HEK293T (cell line): ENCODE measurements at places on chromosomes 1 and 21.
A peak's percentile ranks its signal among the peaks of the same experiment; 100 is the strongest.

GRCh38 chr1:212667223-212668139 lies 32.2 kb downstream of the BATF3 start:
- DNase-seq: no peak

GRCh38 chr1:19203440-19203839 lies 6.6 kb downstream of the UBR4 start:
- DNase-seq: no peak

GRCh38 chr1:244137276-244137675 lies 86.2 kb downstream of the ZBTB18 start:
- DNase-seq: no peak

- no peak for DNase-seq
Observed at GRCh38 chr21:43687566-43688399, 28.4 kb downstream of the RRP1B start.

- no peak for DNase-seq
Observed at GRCh38 chr1:5478961-5479360, 513.3 kb downstream of the NPHP4 start.

DNA sequence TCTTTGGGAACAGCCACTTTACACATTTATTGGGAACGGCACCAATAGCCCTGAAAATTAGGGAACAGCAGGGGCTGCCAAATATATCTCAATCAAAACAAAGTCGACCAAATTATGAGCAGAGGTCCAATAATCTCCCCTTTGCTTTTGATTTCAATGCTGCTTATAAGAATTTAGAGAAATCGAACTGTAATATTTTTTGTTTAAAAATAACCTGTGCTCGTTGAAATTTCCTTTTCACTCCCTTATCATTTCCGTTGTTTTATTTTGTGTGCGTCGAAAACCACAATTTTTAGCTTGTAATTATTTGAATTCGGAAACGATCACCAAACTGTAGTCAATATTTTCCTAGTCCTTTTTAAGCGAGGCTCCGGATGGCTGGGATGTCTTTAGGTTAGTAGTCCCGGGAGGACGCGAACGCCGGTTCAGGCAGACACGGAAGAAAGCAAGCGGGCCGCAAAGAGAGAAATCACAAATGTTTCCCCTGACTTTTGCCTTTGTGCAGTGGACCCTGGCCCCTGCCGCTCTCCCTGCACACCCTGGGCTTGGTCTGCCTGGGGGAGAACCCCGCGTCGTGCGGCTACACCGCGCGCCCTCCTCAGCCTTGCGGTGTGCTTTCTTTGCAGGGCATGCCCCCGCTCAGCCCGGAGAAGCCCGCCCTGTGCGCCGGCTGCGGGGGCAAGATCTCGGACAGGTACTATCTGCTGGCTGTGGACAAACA lies 2.3 kb downstream of the LHX9 start:
- no peak for DNase-seq

DNA sequence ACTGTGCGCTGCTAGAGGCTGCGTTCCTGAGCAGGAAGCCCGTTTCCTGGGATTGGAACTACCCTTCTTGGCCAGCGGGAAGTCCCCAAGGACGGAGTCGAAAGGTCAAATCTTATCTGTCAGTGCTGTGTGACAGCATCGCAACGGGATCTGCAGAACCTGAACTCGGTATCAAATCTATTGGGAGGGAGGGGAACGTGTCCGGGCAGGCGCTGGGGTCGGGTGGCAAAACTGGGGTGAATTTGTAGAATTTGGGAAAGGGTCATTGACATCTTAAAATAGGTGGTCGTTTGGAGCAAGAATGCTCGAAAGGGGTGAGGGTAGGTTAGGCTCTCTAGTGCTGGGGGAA lies 725 bp upstream of the ARPC5 start:
- DNase-seq: no peak

DNA sequence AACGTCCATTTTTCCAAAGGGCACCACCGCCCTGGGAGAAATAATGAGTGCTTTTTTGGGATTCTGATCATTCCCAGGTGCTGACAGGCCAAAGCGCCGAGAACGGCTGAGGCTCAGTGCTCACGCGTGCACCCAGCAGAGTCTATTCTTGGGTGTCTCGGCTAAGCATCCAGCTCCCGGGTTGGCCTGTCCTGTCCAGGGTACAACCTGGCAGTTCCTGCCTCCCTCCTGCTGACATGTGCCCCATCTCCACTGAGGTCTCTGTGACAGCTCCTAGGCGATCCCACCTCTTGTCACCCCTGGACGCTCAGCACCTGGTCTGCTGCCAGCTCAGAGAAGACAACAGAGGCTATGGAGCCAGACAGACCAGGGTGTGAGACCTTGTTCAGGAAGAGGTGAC lies 684.5 kb downstream of the PTPRU start:
- no peak for DNase-seq

- no peak for DNase-seq
Observed at GRCh38 chr1:15345705-15346345, 63.9 kb upstream of the EFHD2 start.

- DNase-seq: no peak
Observed at GRCh38 chr1:171805395-171806115, 24.1 kb downstream of the METTL13 start.

- no peak for DNase-seq
Observed at GRCh38 chr1:150596976-150597375, 17.6 kb upstream of the MCL1 start.

- DNase-seq: peak; percentile 73
Observed at GRCh38 chr21:33801424-33802405, 113.9 kb downstream of the ATP5PO start.

DNA sequence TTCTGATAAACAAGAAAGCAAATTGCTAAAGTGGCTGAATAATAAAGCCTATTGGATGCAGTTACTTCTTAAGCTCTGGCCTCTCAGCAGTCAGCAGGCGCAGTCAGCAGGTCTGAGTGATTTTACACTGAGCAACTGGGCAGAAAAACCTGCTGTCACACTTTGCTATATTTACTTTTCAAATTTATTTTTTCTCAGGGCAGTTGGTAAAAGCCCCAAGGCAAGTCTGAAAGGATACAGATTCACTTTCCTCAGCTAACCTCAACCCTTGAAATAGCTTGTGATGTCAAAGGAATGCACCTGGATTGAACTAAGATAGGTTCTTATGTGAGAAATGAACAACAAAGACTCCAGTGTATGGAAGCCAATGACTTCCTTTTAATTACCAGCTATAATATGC lies 34.0 kb downstream of the ATP5PF start:
- DNase-seq: no peak

DNA sequence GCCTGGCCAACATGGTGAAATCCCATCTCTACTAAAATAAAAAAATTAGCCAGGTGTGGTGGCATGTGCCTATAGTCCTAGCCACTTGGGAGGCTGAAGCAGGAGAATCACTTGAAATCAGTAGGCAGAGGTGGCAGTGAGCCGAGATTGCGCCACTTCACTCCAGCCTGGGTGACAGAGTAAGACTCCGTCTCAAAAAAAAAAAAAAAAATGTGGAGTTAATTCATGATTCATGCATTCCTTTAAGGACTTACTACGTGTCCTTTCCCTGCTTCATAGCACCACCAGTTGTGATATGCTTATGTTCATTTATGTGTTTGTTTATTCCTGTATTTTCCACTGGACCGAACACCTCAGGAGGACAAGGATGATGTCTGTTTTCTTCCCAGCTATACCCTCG lies 12.7 kb upstream of the PRELP start:
- DNase-seq: no peak

- no peak for DNase-seq
Observed at GRCh38 chr21:25907573-25908275, 173.0 kb downstream of the GABPA start.

DNA sequence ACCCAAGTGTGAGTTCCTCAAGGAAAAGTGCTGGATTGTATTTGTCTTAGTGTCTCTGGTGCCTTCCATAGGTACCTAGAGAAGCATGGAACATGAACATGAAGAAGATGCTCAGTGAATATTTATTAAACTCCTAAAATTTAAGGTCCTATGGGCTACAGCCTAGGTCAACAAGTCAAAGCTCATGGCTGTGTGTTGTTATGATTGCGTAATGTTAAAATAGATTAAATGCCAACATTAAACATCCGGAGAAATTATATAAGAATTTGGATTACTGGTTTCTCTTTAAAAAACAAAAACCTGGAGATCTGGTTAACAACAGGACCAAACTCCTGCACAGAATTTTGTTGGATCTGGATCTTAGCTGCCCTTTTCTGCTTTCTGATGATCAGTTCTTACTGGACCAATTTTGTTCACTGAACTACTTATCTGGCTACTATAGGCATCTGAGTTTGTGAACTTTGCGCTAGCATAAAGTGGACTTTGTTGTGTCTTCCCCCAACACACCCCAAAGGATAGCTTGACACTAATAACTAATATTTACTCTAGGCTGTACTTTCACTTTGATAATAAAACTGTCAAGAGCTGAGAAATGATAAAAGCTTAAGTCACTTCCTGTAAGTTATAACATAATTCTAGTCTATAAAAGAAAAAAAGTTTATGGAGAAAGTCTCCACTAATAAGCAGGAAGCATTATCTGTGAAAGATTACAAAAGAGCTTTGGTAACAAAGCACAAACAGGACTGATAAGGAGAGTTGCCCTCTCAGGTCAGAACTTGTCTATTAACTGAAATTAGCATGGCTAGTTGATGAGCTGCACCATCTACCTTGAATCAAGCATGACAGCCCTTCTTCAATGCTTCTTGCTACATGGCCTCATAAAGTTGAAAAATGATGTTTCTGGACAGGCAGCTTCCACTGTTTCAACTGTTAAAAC lies 20.7 kb downstream of the F5 start:
- DNase-seq: no peak

DNA sequence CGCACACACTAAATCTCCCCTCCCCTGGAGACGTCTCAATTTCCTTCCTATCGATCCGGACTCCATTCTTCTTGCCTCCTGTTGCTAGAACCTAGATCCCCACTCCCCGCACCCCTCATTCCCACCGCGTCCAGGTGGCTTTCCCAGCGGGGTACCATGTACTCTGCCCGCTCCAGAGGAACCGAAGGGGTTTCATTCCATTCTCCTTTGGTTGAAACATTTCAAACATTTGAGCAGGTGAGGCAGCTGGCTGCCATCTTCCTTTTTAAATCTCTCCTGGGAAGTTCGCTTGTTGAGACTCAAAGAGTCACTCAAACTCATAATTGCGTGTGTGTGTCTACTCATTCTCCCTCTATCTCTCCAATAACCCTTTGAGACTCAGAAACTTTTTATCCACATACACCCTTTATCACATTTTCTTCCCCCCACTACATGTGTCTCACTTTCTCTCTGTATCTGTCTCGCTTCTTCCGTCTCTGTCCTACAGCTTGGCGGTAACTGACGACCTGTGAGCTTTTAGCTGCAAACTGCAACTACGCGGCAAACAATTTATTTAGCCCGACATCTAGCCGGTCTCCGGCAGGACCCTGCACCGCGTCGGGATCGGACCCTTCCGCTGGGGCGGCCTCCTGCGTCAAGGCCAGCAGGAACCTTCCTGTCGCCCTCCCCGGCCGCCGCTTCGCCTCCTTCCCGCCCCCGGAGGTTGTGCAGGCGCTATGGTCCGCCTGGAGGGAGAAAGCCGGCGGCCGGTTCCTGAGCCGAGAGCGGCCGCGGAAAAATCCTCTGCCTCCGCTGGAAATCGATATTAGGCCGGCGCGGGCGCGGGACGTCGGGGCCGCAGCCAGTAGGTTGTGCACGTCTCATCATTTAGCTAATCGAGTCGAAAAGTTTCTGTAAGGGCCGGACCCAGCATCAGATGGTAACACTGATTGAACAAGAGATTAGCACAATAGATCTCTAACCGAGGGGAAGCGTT lies 3.0 kb upstream of the FOXD3 start:
- no peak for DNase-seq

DNA sequence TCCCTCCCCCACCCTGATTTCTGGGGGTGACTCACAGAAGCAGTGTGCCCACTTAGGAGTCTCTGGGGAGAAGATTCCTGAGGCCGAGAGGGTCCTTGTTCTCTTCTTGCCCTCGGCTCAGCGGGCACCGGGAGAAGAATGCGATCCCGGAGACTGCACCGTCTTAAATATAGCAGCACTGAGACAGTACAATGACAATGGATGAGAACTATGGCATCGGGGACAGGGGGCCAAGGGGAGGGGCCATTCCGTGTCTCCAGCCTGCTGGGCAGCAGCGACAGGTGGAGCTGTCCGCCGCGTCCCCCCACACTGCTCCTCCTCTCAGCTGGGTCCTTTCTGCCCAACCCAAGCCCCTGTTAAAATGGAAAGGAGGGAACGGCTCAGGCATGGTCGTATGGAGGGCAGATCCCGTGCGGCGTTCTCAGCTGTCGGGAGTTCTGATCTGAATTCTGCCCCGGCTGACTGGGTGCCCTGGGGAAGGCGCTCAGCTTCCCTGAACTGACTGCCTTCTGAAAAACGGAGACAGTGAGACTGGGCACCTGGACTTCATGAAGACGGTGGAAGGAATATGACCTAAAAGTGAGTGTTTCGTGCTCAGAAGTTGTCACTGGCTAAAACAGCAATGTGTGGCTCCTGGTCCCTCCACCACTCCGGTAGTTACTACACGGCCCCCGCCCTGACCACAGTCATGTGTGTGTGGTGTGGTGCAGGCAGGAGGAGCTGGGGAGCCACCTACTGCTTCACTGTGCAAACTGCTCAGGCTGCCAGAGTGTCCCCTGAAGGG lies at the start of gene MYOM3:
TSS of gene MYOM3 (minus strand) at position 140 of the 784 bp plus-strand sequence. CDS start 3,499 bp downstream, outside the sequence.
- DNase-seq: peak; percentile 68

DNA sequence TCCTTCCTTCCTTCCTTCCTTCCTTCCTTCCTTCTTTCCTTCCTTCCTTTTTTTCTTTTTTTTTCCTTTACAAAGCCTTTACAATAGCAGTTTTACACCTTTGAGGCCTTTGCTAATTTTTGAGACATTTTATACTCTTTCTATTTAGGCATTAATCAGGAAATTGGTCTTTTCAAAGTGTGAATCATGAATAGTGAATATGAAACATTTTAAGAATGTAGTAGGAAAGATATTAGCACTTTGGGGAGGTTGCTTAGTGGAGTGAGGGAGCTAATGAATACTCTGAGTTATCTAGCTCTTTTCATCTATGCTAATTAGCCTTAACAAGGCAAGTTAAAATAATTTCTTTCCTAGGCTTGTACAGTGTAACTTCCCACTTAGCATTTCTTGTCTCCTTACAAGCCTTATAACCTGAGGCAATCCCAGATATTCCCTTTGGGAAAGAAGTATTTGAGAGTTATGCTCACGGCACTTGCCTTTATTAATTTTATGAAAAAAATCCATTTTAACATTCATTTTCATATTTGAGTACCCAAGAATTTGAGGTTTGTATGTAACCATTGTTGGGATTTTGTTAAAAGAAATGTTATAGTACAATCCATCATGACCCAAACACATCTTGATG lies 122.6 kb downstream of the NTNG1 start:
- no peak for DNase-seq

DNA sequence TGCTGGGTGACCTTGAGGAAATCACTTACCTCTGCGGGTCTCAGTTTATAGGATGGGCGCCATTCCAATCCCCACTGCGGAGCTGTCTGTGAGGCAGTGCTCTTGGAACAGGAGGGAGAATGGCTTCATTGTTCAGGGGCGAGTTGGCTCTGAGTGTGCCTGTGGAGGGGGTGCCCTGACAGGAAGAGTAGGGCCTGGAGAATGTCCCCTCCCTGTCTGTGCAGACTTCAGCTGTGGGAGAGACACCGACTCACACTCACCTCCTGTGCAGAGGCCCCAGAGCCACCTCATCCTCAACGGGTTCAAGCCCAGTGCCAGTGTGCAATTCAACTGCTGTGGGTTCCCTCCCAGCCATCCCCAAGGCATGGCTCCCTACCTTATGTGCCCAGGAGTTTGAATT lies 17.1 kb downstream of the ADORA1 start:
- DNase-seq: no peak

GRCh38 chr1:2314273-2314802 lies 77.0 kb downstream of the MORN1 start:
- DNase-seq: peak; percentile 72
